ENCODE measurements at places on chromosomes 7 and 10.

DNA sequence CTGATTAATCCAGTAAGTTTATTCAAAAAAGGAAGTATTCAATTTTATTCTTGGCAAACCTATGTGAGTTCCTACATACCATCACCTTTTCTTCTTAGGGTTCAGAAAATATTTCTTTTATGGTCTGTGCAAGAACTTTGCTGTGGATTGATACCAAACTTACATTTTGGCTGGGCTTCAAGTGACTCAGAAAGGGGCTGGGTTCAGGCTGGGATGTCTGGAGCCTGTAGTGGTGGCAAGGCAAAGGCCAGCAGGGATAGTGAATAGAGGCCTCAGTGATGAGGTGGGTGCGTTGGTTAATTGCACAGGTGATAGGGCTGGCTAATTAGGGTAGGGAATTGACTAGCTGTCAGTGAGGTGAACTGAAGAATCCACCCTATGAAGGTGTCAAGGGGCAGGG lies 40.2 kb upstream of the ATXN7L1 start:
- DNase-seq = no peak

- no peak for DNase-seq
Measured at GRCh38 chr7:17963281-17963680, 23.0 kb upstream of the SNX13 start.

- DNase-seq = no peak
Measured at GRCh38 chr10:30996481-30997005, 35.1 kb downstream of the ZNF438 start.

GRCh38 chr7:94605031-94605430 lies 50.9 kb downstream of the SGCE start:
- DNase-seq = no peak

- no peak for DNase-seq
Measured at GRCh38 chr10:65911151-65911835, 1014.5 kb upstream of the LRRTM3 start.

- DNase-seq = no peak
Measured at GRCh38 chr7:102451371-102452054, 13.2 kb downstream of the ALKBH4 start.

GRCh38 chr10:2900530-2900929 lies 166.8 kb upstream of the PFKP start:
- DNase-seq = no peak

GRCh38 chr10:125999694-126000093 lies 103.3 kb downstream of the FANK1 start:
- DNase-seq = no peak

DNA sequence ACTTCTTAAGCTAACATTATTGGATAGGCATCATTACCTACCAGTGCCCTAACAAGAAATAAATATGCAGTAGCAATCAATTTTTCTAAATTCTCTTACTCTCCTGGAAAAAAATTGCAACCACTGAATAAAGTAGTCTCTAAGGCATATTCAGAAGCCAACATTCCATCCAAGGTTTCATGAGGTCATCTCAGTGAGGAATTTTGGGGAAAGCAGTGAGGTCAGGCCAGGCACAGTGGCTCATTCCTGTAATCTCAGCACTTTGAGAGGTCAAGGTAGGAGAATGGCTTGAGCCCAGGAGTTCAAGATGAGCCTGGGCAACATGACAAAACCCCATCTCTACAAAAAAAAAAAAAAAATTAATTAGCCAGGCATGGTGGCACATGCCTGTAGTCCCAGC lies 75.9 kb upstream of the GHITM start:
- DNase-seq = no peak

DNA sequence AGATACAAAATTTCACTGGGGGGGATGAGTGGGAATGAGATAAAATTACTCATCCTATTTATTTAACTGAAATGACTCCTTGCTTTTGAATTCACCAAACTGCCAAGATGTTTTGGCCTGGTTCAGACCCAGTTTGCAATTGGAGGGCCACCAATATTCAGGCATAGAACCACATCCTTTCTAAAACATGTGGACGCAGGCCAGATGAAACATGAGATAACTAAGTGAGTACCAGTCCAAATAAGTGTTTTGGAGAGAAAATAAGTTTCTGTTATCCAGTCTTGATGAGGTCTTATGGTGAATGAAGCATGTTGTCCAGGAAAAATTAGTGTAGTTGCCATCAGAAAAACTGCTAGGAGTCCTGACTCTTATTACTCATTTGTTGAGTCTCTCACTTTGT lies 36.3 kb upstream of the PDK4 start:
- no peak for DNase-seq

GRCh38 chr10:68600041-68600778 lies 40.1 kb downstream of the TET1 start:
- peak; percentile 8 for DNase-seq

DNA sequence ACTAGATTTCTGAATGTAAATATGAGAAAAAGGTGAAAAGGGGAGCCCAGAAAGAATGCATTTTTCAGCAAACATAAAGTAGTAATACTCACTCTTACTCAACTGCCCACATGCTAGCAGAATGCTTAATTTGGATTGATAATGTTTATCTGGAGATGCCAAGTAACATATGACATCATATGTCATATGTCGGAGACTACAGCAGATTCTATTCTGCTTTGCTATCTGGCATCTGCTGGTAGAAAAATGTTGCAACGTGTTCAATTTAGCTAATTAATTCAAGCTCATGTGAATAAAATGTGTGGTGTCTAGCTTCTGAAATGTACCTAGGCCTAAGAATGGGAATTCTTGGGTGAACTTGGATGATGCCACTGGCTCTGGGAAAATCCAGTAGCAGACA lies 4.5 kb downstream of the BBIP1 start:
- DNase-seq = no peak

DNA sequence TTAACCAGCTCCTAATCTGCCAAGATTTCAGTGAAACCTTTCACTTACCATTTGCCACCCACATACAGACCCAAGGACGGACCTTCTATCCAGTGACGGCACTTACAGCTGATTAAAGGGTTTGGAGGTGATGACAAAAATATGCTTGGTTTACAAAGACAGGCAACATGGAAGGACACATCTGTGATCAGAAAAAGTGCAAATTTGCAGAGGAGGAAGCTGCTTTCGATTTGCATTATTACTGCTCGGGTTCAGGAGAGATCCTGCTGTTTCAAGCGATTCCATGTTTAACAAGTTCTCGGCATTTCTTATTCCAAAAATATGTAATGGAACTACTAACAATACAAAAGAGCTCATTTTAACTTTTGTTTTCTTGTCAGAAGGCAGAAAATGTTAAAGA lies 109.0 kb downstream of the JAZF1 start:
- DNase-seq = no peak

GRCh38 chr7:121578669-121579068 lies 182.6 kb upstream of the FAM3C start:
- DNase-seq = no peak

GRCh38 chr10:89479771-89480446 lies 55.5 kb downstream of the SLC16A12 start:
- DNase-seq = no peak

- peak; percentile 42 for DNase-seq
Measured at GRCh38 chr10:71314028-71314693, 4.9 kb upstream of the SLC29A3 start.

- DNase-seq = no peak
Measured at GRCh38 chr10:78859769-78860168, 209.0 kb upstream of the ZMIZ1 start.

- DNase-seq = no peak
Measured at GRCh38 chr7:112970771-112971170, 115.9 kb downstream of the GPR85 start.

DNA sequence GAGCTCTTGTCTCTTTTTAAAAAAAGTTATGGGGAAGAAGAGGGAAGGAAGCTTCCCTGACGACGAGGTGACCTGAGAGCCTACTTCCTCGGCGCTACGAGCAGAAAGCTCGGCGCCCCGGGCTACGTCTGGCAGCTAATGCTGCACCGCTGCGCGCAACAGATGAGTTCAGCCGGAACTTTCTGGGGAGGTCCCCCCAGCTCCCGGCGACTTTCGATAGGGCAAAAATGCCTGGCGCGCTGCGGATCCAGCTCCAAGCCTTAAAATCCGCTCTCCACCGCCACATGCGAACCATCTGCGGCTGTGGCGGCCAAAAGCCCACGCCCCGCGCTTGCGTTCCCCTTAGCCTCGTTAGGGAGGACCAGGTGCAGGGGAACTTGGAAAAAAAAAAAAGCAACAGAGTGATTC lies 621 bp downstream of the P4HA1 start:
- peak; percentile 40 for DNase-seq

GRCh38 chr10:63588436-63589167 lies 67.4 kb downstream of the REEP3 start:
- DNase-seq = no peak
